K562 (cell line): ENCODE measurements at places on chromosomes 6 and 20.

- no peak for DNase-seq
These were observed 11.3 kb upstream of the MAPRE1 start for GRCh38 chr20:32808438-32808837.

- no peak for DNase-seq
These were observed 84.6 kb downstream of the MAFB start for GRCh38 chr20:40604416-40604815.

DNA sequence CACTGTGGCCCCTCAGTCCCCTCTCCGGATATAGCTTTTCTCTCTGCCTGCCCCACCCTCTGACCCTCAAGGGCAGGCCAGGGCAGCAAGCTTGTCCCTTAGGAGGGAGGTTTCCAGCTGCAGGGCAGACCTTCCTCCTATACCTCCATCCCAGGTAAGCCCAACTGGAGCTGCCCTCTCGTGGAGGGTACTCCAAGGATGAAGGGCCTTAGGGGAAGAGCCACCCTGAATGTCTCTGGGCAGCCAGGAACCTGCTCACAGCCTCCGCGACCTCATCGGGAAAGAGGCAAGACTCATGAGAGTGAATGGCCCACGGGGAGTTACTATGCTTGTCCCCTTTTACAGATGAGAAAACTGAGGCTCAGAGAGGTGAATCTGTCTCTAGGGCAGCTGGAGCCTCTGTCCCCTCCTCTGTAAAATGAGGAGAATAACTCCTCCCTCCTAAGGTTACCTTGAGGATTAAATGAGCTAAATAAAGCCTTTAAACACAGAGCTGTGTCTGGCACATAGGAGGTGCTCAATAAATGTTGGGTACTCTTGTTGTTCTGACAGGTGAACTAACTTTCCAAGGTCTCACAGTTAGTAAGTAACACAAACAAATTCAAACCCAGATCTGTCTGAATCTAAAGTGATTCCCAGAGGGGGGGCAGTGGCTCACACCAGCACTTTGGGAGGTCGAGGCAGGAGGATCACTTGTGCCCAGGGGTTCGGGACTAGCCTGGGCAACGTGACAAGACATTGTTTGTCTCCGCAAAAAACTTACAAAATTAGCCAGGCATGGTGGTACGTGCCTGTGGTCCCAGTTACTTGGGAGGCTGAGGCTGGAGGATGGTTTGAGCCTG lies 12.1 kb downstream of the SRXN1 start:
- DNase-seq: no peak

GRCh38 chr20:55919319-55919718 lies 86.0 kb downstream of the CBLN4 start:
- DNase-seq: no peak

DNA sequence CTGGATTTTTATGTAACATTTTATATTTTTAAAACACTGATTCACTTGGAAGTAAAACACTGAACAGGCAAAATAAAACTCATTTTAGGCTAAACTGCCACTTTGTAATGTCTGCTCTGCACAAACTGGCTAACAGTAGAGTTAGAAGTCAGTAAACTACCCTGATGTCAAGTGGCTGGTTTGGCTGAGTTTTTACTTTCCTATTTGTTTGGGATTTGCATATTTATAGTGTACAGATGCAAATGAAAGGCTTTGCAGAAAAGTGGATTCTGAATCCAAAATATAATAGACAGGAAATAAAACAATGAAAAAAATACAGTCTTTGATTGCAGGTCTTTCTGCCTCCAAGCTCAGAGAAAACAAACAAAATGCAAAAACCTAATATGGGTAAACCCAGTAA lies 213.1 kb downstream of the CDH26 start:
- no peak for DNase-seq

GRCh38 chr6:166596776-166597507 lies 10.5 kb upstream of the RAMACL start:
- no peak for DNase-seq

GRCh38 chr20:62787866-62788265 lies 8.4 kb upstream of the MRGBP start:
- no peak for DNase-seq

DNA sequence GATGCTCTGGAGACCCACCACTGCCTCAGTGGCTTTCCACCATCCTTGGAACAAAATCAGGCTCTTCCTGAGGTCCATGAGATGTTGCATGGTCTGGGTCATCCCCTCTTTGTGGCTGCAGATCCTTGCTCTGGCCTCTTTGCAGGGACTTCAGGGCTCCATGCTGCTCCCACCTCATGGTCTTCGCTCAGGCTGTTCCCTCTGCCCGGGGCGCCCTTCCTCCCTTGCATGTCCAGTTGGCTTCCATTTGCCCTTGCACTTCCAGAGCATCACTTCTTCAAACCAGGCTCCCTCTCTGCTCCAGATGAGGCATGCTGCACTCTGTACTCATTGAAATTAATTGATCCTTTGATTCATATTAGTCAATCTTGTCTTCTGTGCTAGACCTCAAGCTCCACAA lies 4.4 kb upstream of the PHACTR3 start:
- no peak for DNase-seq

DNA sequence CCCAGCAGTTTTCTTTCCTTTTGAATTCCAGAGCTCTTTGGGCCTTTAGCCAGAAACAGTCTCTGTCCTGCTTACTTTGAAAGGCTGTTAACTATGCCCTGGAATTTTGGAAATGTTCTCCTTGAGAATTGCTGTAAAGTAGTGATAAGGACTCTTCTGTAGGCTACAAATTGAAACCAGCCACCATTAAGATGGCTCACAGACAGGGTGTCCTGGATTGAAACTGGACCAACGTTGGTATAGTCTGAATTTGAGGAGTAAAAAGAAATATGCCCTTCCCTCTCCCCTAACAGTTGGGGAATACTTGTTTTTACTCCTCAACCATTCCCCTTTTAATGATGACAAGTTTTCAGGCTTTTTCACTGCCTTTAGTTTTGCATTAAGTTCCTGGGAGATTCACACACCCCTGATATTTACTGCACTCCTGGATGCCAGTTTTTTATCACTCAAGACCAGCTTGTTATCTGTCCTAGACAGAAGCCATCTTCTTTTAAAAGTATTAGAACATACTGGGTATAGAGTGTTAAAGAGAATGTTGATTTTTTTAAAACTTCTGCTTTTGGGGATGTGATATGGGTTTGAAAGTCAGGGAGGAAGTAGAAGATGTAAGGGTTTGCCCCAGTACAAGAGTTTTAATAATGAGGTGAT lies 21.9 kb downstream of the TOP1 start:
- DNase-seq: peak; percentile 79

- no peak for DNase-seq
These were observed 42.3 kb downstream of the MYLK4 start for GRCh38 chr6:2708456-2708855.

DNA sequence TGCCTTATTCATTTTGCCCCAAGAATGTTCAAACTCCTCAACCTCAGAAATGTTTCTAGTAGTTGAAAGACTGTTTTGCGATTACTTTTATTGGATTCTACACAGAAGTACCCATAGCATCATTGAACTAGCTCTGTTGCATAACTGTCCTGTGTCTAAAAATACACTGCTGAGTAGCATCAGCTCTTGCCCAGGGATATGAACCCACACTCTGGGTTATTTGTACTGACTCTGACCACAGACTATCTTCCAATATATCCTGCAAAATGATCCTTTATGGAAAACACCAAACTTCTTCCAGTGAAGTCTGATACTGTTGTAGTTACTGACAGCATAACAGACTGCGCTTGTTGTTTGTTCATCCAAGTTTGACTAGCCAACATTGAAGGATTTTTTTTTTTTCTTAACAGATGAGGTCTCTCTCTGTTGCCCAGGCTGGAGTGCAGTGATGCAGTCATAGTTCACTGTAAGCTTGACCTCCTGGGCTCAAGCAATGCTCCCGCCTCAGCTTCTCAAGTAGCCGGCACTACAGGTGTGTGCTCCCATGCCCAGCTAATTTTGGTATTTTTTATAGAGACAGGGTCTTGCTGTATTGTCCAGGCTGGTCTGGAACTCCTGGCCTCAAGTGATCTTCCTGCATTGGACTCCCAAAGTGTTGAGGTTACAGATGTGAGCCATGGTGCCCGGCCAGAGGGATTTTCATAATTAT lies 49.9 kb downstream of the TULP4 start:
- no peak for DNase-seq

DNA sequence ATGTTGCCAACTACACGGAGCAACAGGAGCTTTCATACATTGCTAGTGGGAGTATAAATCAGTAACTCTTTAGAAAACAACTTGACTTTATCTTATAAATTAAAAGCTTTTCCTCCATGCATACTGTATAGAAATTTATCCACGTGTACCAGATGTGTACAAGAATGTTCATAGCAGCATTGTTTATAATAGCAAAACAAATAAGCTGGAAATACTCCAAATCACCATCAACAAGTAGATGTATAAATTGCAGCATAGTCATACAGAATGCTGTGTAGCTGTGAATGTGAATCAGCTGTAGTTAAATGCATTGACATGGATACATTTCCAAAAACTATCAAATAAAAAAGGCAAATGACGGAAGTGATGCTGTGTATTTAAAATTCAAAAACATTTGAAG lies 6.0 kb downstream of the PSMF1 start:
- no peak for DNase-seq

- DNase-seq: no peak
These were observed 32.4 kb downstream of the COL9A1 start for GRCh38 chr6:70270287-70271005.

DNA sequence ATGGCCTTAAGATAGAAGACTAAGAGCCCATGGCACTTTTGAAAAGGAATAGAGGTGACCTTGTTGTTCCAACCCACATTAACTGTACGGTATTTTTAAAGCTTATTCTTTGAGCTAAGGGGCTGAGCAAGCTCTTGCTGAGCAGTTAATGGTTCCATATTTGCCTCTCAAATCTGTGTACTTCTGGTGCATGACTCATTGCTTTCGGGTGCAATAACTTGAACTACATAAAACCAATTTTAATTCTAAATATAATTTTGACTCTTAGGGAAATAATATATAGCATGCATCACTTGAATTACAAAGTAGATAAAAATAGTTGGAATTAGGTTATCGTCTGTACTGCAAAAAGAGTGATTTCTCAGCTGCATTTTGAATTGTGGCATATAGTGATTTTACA lies 348.1 kb upstream of the CITED2 start:
- no peak for DNase-seq

DNA sequence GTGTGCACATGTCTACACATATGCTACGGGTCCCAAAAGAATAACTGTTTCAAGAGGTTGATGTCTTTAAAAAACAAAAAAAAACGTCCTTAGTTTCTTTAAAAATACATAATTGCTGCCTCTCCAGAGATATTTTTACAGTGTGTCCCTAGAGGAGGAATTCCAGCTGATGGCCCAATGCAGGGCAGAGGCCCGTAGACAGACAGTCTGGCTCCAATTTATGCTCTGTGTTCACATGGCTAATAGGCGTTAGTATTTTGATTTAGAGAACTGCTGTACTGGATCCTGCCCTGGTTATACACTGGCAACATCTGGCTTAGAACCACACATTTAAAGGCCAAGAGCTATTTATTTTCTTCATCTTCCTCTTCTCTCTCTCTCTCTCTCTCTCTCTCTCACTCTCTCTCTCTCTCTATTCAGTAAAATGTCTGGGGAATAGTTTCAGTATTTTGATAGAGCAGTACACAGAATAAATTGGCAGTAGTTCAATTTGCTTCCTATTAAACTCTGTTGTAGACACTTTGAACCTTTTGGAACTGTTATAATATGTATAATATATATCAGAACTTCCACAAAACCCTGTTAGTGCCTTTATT lies 260.6 kb downstream of the EYA4 start:
- DNase-seq: no peak

GRCh38 chr6:7035837-7036249 lies 71.9 kb upstream of the RREB1 start:
- DNase-seq: peak; percentile 22

DNA sequence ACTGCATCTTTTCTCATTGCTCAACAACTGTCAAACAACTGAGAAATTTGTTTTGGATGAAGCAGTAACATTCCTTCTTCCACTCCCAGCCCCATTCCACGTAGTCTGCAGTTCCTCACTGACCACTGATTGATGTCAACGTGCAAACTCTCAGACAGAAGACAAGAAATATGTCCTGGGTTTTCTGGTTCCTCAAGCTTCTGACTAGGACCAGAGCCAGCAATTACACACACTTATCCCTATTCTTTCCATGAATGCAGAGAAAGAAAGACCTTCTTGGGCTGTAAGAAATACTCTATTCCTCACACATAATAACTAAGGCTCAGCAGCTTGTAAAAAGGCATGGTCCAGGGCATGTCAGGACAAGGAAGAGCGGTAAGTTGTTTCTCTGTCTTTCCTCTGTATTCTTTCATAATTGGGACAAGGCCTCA lies 790.1 kb upstream of the SLC35B3 start:
- no peak for DNase-seq

DNA sequence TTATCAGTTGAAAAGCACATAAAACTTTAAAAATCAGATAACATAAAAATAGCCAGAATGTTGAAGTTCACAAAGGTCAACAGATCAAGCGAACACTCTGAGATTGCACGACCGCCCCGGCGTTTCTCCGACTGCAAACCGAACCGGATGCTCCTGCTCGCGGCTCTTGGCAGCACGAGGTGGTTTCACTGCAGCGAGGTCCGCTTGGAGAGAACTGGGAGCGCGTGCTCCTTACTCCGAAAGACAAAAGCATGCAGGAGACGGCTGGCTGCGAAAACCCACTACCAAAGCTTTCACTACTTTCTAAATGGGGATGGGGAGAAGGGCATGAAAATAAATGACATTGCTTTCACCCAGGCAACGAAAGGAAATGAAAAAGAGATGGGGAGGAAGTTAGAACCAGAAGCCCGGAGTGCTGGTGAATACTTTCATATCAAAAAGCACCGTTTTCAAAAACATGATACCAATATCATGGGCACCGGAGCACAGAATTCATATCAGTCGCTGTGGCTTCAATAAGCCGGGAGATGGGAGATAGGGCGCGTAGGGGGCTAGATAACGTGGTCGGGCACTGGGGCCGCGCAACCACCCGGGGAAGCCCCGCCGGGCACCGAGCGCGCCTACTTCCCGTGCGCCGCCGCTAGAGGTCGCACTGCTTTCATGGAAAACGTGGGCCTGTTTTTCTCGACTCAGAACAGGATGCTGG lies 8.3 kb upstream of the ANKRD60 start:
- DNase-seq: peak; percentile 82

DNA sequence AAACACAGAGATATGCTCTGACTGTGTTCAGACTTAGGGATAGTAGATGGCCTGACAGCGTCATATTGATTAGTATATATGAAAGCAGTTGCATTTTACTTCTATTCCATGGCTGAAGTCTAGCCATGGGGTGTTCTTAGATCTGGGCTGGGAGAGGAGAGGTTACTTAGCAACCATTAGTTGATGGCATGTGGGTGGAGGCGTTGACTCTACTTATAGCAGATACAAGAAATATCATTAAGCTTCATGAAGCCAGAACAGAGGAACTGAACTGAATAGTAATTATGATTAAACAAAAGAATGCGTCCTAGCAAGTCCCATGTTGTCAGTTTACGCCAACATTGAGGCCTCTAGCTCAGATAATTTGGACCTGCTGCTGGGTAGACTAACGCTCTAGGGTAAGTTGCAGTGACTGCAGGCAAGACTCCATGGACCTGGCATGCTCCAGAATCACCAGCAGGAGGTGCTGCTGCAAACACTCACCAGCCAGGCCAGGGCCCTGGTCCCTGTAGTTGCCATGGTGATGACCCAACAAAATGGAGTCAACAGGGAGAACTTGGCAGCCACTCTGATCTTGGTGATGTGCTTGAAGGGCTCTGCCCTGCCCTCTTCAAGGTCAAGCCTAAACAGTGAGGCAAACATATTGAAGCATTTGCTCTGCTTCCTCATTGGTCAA lies 477.3 kb downstream of the PREX1 start:
- peak; percentile 51 for DNase-seq
